ENCODE measurements at places on chromosomes 2 and 18. TPM values are rescaled to one million over a fixed set of nuclear protein-coding genes. Genes with fewer than 3 reads are reported as not detected.

The CYP27A1 gene
- 4.5 TPM for polyA plus RNA-seq

The SATB2 gene
- 7.4 TPM for polyA plus RNA-seq

- DNase-seq = no peak
Observed at GRCh38 chr2:120708944-120709607, 26.6 kb upstream of the GLI2 start.

- DNase-seq = no peak
Observed at GRCh38 chr2:241741016-241741415, 6.6 kb downstream of the D2HGDH start.

DNA sequence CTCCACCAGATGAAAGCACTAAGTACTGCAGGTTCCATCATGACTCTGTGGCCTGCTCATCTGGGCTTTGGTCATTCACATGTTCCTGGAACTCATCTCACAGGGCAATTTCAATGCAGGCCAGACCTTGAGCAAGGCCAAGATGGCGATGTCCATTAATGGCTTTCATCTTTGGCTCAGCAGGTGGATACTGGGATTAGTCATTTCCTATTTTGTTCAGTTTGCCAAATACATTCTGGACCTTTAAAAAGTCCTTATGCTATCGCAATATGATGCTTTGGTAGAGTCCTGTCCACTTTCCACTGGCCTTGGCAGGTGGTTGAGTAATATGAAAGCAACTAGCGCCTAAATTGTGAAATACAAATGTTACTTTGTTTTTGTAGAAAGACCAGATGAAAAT lies 170.1 kb upstream of the REV1 start:
- DNase-seq = peak; percentile 48

- peak; percentile 56 for DNase-seq
Observed at GRCh38 chr2:33598561-33599174, 431 bp downstream of the FAM98A start.

GRCh38 chr2:42105330-42106256 lies 57.8 kb downstream of the PKDCC start:
- DNase-seq = no peak

GRCh38 chr2:126825316-126825715 lies 73.4 kb upstream of the TEX51 start:
- DNase-seq = no peak

DNA sequence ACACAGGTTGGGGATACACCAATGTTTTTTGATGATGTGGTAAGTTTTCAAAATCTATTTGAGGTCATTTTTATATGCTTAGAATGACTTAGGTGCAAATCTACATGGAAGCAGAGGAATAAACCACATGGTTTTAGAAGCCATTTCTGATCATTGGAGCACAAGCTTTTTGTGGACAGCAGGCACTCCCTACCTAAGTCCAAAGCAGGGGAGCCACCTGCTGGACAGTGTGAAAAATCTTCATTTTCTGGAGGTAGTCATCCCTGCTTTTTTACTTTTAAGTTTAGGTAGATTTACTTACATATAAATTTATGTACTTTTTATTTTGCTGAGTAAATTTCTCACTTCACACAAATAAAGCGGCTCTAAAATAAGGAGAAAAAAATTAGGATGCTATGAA lies 323.2 kb downstream of the PLCL1 start:
- DNase-seq = peak; percentile 71
